Stimulated activated CD8-positive, alpha-beta memory T cell treated with anti-CD3 and anti-CD28 coated beads, Interleukin-7, amount 100 ng/mL, for 1 hour (primary cell): ENCODE measurements at places on chromosomes 4 and X.

GRCh38 chr4:47120783-47121182 is 89.4 kb downstream of the GABRB1 start:
- DNase-seq, result no peak

DNA sequence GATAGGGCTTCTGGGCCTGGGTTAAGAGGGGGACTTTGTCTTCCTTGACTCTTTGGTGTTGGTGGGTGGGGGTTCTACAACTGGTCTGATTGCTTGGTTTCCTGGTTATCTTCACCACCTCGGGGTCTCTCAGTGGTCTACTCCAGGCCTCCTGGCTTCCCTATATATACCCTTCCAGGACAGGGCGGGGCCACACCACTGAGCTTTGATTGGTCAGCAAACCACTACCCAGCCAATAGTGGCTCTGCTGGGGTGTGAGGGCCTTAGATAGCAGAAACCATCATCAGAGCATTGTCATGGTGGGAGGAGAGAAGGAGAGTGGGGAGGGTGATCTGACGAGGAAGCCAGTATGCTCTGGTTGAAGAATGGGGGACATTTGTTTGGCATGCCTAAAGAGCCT is 14.4 kb upstream of the MAGEA1 start:
- DNase-seq, result no peak

- DNase-seq, result no peak
Measured at GRCh38 chrX:130100180-130100579, 10.1 kb downstream of the ELF4 start.

DNA sequence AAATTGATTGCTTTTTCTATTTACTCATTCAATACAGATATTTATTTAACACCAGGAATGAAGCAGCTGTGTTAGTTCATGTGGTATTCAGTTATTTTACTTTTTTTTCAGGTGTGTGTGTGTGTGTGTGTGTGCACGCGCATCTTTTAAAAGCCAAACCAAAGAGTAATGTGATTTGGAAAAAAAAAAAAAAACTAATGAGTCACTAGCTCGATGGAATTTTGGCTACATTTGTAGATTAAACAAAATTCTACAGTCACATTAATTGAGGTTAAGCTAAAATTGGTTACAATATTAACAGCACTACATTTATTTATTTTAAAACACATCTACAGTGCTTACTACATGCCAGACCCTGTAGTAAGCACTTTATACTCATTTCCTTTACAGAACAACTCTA is 66.8 kb downstream of the HHIP start:
- DNase-seq, result no peak

GRCh38 chr4:103719105-103719829 is 518 bp downstream of the TACR3 start:
- no peak for DNase-seq

DNA sequence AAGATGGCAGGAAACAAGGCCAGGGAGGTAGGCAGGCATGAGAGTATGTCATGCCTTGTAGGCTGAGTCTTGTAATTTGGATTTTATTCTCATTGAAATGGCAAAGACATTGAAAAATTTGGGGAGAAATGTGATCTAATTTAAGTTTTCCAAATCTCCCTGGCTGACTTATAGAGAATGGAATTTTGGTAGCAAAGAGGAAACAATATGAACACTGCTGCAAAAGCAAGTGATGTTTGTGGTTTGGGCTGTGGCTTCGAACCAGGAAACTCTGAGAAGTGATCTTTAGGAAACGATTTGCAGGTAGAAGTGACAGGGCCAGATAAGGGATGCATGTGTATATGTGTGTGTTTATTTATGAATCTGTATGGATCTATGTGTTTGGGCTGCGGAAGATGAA is 35.6 kb downstream of the ARSJ start:
- no peak for DNase-seq

- DNase-seq, result no peak
Measured at GRCh38 chr4:74413265-74413664, 31.7 kb upstream of the AREG start.

GRCh38 chr4:17773135-17773698 is 8.2 kb downstream of the FAM184B start:
- DNase-seq, result no peak

DNA sequence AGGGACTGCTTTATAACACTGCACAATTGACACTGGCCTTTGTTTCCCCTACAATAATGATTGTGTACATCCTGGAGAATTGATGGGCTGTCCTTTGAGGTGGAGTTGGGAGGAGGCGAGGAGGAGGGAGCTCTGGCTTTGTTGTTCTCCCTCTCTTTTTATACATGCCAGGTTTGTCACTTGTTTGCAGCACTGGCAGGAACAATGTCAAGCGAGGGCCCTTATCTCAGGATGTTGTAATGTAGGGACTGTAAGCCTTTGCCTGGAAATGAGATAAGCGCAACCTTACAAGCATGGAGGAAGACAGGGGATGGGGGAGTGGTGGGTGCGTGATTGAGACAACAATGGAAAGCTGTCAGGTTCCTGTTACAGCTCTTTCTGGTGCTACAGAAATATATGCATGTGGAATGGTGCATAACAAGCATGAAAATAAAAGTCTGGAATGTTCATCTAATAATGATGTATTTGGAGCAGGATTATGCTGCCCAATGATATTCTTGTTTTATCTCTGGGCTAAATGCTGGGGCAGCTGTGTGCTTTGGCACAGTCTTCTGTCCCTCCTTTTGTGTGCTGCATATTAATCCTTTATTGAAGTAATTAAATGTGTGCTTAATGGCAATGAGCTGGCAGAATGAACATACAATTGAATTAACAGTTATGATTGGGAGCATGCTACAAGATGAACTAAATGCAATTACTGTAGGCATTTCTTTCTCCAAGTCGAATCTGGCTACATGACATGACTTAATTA is 294.4 kb downstream of the GPAT3 start:
- DNase-seq, result no peak

GRCh38 chr4:6777636-6778281 is 4.8 kb upstream of the KIAA0232 start:
- no peak for DNase-seq

DNA sequence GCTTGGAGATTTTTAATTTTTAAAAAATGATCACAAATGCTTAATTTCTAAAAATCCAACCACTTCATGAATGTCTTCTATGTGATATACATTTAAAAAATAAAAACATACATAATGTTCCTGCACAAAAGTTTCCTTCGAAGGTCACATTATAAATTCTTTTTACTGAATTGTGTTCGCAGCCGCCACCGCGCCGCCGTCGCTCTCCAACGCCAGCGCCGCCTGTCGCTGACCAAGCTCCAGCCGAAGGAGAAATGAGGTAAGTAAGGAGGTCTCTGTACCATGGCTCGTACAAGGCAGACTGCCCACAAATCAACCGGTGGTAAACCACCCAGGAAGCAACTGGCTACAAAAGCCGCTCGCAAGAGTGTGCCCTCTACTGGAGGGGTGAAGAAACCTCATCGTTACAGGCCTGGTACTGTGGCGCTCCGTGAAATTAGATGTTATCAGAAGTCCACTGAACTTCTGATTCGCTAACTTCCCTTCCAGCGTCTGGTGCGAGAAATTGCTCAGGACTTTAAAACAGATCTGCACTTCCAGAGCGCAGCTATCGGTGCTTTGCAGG is 48.8 kb upstream of the NEUROG2 start:
- DNase-seq, result no peak

- no peak for DNase-seq
Measured at GRCh38 chr4:188779581-188779980, 640.3 kb downstream of the TRIML1 start.

- DNase-seq, result no peak
Measured at GRCh38 chrX:41720125-41720779, 3.7 kb upstream of the GPR82 start.

- no peak for DNase-seq
Measured at GRCh38 chr4:31069151-31069550, 349.0 kb downstream of the PCDH7 start.

DNA sequence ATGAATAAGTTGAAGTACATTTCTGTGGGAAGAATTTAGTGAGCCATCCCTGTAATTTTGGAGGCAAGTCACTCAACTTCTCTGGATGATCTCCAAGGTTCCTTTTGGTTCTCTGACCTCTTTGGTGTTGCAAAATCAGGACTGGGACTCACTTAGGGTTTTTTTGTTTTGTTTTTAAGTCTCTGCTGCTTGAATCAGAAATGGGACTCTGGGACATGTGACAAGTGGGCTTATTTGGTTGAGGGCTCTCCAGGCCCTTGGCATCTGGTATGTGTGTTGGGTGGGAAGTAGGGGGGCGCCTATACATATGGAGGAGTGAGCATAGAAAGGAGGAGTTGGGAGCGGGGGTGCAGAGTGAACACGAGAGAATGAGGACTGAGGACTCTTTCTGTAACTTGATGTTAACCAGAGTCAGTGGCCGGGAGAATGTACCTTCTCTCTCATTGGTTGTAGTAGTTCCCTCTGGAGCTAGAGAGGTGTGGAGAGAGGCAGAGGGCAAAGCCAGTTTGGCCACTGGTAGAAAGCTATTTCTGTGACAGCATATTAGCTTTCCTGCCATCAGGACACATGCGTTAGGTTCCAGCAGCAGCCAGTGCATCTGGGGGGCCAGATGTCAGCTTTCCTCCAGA is 1.9 kb downstream of the ARHGAP10 start:
- DNase-seq, result no peak

DNA sequence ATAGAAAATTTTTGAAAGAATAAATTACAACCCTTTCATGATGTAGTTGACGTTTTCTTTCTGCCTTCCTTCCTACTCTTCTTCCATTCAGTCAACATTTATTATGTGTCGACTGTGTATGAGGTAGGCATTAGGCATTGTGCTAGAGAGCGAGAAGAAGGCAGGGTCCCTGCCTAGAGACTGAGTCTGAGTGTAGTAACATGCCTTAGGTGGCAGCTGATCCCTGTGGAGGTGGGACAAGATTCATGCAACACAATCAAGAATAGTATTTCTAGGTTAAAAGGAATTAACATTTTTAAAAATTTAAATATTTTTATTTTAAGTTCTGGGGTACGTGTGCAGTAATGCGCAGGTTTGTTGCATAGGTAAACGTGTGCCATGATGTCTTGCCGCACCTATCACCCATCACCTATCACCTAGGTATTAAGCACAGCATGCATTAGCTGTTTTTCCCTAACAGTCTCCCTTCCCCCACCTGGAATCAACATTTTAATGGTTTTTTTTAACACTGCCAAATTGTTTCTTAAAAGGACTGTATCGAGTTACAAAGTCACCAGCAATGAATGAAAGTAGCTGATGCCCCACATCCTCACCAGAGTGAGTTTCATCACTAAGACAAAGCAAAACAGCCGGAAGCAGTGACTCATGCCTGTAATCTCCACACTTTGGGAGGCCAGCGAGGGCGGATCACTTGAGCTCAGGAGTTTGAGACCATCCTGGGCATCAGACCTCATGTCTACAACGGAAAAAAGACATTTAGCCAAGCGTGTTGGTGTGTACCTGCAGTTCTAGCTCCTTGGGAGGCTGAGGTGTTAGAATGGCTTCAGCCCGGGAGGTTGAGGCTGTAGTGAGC is 84.0 kb downstream of the WWC2 start:
- DNase-seq, result no peak

- no peak for DNase-seq
Measured at GRCh38 chr4:182800216-182800515, 117.0 kb downstream of the DCTD start.

- DNase-seq, result no peak
Measured at GRCh38 chr4:87227751-87228151, 7.3 kb upstream of the KLHL8 start.

GRCh38 chr4:118173956-118174725 is 139.9 kb downstream of the NDST3 start:
- no peak for DNase-seq

DNA sequence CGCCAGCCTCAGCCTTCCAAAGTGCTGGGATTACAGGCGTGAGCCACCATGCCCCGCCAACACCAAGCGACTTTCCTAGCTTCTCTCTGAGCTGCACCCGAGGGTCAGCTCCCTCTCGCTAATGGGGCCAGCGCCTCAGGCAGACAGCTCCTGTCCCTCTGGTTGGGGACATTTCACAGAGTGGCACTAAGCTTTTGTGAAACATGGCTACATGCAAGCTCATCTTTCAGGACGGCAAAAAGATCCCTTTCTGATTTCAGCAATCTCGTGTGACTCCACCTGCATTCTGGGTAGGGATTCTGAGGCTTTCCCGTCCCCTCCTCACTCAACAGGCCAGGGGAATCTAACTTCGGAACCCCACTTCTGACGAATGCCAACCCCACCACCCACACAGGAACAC is 31.0 kb upstream of the C4orf50 start:
- DNase-seq, result no peak

DNA sequence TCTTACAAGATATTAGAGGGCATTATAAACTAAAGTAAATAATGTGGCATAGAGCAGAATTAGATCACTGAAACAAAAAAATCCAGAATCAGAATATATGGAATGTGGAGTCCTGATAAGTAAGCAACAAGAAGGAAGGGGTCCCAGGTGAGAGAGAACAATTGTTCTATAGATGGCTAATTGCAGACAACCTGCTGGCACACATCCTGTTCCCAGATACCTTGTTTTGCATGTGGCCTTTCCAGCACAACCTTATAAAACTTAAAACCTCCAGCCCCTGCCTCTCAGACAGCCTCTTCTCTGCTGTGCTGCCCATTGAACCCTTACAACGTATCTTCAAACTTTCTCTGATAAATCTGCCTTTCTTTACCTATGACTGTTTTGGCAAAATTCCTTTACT is 4.7 kb upstream of the ZNF674 start:
- no peak for DNase-seq

- DNase-seq, result no peak
Measured at GRCh38 chr4:20127626-20128025, 124.1 kb upstream of the SLIT2 start.

DNA sequence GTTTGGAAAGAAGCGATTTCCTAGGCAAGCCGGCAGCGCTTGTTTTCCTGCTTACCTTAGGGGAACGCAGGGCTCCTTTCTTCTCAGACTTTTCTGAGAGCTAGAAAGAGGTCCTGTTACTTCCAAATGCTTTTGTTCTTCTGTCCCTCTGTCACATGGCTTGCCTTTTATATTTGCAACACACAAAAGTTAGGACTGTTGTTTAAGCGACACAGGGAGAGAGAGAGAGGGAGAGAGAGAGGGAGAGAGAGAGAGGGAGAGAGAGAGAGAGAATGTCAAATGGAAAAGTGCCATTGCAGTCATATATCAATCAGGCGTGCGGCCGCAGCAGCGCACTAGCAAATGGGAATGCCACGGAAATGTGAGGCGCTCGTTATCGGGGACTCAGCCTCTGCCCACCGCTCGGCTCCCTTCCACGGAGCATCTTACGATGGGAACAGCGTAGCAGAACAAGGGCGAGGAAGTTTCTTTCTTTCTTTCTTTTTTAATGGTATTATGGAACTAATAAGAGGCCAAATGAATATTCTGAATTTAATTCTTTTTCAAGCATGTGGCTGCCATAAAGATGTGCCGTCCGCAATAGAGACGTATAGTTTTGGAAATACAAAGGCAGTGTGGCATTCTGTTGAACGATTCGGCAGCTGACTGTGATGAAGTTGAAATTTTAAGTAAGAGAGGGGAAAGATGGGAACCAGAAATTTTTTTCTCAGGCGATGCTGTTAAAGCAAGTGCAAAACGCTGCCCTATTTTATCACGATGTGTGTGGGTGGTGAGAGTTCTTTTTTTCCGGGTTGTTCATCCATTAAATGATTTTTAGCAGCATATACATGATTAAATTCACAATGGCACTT is at the start of gene NDP:
NDP (minus strand) TSS at position 142 of the 851 bp plus-strand sequence. CDS start 14,745 bp downstream, outside the sequence.
- DNase-seq, result no peak

GRCh38 chr4:79385641-79386040 is 22.4 kb downstream of the GK2 start:
- DNase-seq, result no peak

DNA sequence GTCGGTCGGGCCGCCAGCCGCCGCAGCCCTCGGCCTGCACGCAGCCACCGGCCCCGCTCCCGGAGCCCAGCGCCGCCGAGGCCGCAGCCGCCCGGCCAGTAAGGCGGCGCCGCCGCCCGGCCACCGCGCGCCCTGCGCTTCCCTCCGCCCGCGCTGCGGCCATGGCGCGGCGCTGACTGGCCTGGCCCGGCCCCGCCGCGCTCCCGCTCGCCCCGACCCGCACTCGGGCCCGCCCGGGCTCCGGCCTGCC is 213 bp downstream of the NFKB1 start:
- no peak for DNase-seq
